NCI-H510A (cell line): ENCODE measurements at places on chromosomes 3 and 15.

GRCh38 chr15:76844096-76844495 lies 61.0 kb downstream of the SCAPER start:
- no peak for DNase-seq

DNA sequence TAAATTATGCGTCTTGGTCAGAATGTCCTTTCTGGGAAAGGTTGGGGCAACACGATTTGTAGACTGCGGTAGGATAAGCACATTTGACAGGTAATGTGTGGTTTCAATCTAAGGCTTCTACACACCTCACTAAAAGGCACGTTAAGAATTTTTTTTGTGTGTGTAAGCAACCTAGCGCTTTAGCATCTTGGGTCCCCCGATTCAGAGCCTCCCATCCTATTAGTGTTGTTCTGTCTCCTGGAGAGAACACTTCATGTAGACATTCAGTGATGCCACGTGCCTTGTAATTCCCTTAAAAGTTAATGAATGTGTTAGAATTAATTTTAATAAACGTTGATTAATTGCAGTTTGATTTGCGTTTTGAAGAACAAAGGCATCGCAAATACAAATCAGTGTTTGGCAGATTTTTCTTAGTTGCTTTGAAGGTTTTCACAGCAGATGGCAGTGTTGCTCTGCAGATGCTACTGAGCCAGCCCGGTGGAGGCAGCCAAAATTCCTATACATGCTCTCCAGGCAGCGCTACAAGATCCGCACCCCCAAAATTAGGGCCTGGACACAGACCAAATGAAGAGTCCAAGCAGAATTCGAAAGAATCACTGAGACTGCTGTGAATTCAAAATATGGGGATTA lies 63.5 kb downstream of the OTOL1 start:
- DNase-seq = peak; percentile 1

DNA sequence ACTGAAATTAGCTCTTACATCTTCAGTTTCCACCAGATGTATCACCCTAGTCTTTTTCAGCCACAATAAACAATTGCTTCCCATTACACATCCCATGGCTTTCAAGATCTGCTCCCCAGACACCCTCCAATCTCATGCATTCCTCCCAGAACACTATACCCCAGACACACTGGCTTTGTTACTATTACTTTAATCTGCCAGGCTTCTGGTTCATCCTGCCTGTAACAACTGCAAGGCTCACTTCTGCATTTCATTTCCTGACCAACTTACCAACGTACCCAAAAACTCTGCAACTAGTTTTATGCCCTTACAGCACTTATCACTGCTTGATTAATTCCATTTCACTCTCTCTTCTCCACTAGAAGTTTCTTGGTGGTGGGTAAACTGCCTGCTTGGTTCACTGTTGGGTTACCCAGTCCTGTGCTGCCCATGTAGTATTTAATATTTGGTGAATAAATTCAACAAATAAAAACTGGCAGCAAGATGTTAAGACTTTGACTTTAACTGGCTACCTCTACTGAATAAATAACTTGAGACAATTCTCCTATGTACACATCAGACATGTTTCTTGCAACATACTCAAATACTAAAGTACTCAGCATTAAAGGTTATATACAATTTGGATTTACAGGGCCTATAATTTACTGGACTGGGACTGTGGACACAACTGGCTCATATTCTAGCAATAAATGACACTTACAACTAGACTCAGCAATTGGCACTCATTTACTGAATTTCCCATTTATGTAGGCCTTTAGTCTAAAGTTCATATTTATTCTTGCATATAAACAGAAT lies 2.7 kb downstream of the RPL22L1 start:
- no peak for DNase-seq

GRCh38 chr3:132311841-132312240 lies 5.4 kb upstream of the ACP3 start:
- no peak for DNase-seq

DNA sequence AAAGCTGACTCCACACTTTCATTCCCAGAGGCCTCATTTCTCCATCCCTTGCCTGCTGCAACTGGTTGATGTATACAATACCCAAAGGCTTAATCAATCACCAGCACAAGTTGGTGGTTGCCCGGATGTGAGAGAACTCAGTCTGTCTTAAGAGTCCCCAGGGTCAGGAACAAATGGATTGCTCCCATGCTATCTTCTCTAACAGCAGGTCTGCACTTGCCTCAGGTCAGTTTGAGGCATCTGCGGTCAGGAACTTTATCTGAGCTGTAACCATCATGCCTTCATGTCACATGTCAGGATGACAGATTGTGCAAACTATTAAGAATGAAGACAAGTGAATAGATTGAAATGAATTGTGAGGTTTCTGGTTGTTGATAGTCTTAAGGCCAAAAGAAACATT lies 56.1 kb downstream of the BFSP2 start:
- DNase-seq = no peak

GRCh38 chr3:88137836-88138235 lies 11.9 kb upstream of the C3orf38 start:
- no peak for DNase-seq
